ENCODE measurements at places on chromosomes 5 and 9. TPM values are rescaled to one million over a fixed set of nuclear protein-coding genes. Genes with fewer than 3 reads are reported as not detected.

Gene PLPP1
- 43.7 TPM for polyA plus RNA-seq

DNA sequence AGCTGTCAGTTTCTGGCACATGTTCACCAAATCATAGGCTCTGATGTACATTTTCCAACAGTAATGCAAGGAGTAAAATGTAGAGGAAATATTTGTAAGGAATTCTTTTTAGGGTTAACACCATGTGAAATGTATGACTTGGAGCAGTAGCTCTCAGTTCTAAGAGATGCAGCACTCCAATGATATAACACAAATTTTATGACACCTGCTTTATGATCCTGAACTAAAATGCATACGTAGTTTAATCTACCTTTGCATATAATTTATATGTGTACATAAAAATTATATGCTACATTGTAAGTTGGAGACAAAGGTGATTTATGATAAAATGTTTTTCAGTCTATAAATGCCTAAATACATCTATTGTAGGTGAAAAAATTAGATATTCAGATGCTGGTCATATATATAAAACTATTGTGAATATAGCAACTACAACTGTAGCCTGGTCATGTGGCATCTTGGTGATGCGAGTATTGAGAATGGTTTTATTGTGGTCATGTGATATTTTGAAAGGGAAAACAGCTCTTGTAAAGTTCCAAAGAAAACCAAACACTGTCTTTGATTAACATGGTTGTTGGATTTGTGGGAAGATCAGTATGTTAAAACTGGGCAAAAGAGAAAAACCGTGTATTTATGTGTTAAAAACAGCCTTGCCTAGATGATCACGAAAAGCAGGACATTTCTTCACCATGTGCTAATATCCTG, 171.0 kb downstream of the TRIO start:
- no peak for DNase-seq

DNA sequence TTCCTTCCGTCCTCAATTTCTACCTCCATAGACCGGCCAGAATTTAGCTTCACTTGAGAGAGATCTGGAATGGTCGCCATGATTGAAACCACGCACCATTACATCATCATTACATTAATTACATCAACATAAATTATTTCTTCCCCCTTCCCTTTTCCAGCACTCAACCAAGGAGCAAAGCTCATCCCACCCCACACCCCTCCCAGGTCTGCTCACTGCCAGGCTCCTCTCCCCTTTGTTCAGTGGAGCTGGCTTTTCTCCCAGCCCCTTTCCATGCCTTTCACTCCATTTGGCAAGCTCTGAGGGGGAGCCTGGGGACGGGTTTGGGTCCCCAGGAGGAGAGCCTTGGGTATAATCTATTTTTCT, 8.4 kb downstream of the RACK1 start:
- no peak for DNase-seq

GRCh38 chr5:73805449-73805848, 179.5 kb downstream of the ARHGEF28 start:
- DNase-seq, result no peak

Gene CTXN3
- polyA plus RNA-seq, result not detected

- no peak for DNase-seq
Measured at GRCh38 chr5:54313311-54314270, 3.2 kb upstream of the ARL15 start.

DNA sequence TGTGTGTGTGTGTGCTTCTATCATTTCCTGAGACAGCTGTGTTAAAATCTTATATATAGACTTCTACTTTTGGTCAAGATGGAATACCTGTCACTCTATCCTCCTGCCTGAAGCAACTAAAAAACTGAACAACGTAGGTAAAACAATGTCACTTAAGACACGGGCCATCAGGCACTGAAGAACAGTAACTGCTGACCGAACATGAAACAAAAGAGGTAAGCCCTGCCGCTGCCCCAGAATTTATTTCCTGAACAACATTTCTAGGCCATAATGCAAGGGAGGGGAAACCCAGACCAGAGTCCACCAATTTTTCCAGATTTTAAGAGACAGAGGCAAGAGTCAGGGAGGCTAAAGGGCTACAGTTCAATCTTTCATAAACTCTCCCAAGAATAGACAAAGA, 156.0 kb downstream of the CDC42SE2 start:
- no peak for DNase-seq

Gene MORN5
- polyA plus RNA-seq, result not detected

- no peak for DNase-seq
Measured at GRCh38 chr9:95879591-95879990, 4.1 kb downstream of the ERCC6L2 start.

GRCh38 chr5:142244440-142244839, 80.4 kb downstream of the SPRY4 start:
- DNase-seq, result no peak

Gene ZNF346
- polyA plus RNA-seq, result 15.0 TPM

- DNase-seq, result no peak
Measured at GRCh38 chr5:180411948-180412347, 58.8 kb upstream of the GFPT2 start.

DNA sequence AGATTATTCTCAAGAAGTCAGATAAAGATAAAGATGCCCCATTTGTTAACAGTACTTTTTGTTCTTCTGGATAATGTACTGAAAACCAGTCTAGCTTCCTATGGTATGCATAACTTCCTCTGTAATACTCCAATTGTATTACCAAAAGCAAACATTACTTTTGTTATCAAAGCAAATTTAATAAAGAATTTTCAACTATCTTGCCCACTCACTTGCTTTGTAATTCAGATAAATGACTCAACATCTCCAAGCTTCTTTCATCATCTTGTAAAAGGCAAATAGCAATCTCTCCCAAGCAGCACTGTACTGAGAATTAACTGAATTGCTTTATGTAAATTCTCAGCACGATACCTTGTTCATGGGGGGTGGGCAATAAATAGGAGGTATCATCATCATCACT, 98.3 kb downstream of the NFIB start:
- no peak for DNase-seq

DNA sequence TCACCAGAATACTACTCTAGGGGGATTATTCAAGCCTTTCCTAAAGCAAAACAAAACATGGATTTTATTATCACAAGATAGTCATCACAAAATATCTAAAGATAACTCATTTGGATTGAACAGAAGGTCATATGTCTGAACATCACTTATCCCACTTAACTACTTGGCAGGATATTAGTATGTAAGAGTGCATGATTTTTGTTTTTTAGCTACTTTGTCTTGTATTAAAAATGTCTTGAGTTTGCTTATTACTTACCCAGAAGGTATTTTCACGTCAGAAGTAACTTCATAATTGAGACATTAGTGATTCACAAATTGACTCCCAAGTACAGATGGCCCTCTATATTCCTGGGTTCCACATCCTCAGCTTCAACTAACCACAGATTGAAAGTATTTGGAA, 113.8 kb downstream of the TLE4 start:
- no peak for DNase-seq

Gene MEF2C
- 2.0 TPM for polyA plus RNA-seq

DNA sequence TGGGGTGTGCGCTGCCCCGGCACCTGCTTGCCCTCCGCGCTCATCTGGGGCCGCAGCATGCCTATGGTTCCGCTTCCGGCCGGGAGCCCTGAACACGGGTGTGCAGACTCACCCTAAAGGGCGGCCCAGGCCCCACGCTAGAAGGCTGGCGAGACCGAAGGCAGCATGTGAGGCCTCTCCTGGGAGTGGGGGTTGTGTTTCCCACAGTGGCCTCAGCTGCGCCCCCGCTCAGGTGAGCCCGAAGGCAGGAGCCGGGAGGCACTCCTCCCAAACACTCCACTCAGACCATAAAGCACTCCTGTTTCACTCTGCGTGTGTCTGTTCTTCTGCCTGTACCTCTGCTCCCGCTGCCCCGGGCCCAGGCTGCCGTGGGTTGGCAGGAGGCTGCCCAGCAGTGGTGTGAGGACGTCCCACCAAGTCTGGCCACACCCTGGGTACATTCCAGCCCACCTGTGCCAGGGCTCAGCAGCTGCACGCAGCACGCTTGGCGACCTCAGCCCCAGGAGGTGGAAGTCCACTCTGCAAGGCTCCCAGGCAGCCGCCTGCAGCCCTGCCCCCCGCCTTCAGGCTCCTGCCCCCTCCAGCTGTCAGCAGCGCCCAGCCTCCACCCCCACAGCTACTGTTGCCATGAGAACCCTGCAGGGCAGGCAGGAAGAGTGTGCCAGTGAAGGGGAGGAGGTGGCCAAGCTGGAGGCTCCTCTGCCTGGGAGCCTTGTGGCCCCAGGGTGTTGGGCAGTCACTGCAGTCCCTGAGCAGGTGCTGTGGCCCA, 1.2 kb upstream of the AJM1 start:
- peak; percentile 38 for DNase-seq

DNA sequence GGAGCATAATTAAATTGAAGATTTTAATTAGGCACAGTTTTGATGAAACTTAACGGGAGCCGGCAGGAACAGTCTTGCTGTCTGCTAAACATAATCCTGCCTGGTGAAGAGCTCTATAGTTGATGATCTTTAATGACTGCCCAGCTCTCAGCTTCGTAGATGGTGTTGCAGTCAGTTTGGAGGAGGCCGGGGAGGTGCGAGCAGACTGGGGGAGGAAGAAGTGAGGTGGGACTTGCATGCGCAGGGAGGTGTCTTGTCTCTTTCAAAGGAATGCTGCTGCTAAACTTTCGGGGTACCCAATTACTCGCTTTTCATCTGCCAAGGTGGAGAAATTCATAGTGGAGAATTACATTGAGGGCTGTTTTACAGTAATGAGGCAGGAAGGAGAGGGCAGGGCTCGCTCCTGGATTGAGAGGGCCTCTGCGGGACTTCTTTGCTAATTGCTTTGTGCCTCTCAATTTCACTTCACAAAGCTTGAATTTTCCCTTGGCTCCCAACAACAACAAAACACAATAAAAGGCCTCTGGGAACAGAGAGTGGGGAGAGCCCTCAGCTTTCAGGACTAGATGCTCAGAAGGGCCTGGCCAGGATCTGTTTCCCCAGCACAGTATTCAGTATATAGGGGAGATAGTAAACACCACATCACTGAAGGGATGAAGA, 257.9 kb upstream of the ADRA1B start:
- no peak for DNase-seq

Gene LHX6
- polyA plus RNA-seq, result not detected

Gene DMRT3
- not detected for polyA plus RNA-seq

Gene IFNA13
- polyA plus RNA-seq, result not detected

DNA sequence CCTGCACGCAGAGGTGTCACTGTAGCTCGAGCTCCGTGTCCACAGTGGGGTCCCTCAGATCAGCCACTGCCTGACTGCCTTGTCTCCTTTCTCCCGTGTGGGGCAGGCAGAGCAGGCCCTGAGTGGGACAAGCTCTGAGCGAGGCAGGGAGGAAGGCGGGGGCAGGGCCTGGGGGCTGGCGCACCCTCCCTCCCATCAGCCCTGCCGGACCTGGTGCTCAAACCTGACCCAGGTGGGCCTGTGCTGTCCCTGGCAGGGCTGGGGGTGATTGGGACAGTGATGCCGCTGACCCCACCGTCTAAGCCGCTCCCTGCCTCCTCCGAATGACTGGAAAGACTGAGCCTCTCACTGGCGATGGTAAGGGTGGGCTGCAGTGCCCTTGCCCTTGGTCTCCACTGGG, 60.9 kb downstream of the KCNT1 start:
- DNase-seq, result no peak

DNA sequence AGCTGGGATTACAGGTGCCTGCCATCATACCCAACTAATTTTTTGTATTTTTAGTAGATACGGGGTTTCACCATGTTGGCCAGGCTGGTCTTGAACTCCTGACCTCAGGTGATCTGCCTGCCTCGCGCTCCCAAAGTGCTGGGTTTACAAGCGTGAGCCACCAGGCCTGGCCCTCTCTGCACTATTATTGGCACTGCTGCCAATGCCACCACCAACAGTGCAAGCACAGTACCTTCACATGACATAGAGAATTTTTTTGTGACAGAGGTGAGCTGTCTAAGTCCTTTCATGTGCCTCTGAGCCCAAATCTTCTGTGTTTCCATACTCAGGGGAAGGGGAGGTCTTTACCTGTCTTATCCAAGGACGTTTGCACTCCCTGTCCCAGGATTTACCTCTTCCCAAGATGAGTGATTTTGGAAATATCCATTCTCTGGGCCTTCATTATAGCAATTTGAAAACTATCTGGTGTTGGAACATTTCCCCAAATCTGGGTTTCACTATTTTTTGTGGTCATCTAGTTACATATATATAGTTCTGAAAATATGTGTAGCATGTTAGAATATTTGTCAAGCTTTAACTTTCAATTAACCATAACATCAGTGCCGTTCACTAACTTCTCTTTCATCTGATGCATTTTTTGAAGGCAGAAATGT, 5.4 kb upstream of the CD180 start:
- no peak for DNase-seq

Gene PRR7
- polyA plus RNA-seq, result 1.0 TPM

DNA sequence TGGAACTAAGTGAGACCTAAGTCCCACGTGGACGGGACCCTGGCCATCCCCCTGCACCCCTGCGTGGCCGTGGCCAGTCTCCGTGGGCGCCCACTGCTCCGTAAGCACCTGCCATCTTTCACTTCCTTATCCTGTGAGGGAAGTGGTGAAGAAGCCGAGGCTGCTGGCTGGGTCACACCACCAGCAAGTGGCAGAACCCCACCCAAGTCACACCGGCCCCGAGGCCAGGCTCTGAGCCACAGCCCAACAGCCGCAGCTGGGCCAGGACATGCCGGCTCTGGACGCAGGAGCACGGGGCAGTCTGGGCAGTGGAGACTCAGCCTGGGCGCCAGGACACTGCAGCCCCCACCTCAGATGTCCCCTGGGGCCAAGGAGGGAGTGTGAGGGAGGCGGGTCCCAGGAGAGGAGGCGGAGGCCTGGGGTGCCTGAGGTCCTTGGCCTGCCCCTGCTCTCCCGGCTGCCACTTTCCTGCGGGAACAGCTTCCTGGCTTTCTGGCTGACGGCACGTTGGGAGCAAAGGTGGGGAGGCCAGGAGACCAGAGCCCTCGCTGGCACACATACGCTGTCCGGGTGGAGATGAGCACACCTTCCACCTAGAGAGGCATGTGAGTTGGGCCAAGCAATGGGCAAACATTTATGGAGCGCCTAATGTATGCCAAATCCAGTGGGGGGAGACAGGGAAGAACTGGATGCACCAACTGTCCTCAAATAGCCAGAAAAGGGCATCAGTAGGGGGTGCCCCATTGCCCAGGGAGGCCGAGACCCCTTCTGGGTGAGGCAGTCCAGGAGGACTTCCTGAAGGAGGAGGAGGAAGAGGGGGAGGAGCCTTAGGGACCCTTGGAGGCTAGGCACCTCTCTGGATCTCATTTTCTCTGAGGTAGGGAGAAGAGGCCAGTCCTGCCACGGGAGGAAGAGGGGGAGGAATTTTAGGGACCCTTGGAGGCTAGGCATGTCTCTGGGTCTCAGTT, 43.9 kb upstream of the EGFL7 start:
- no peak for DNase-seq

- no peak for DNase-seq
Measured at GRCh38 chr5:105903069-105903468, 1767.7 kb downstream of the EFNA5 start.
